ENCODE measurements at places on chromosomes 6 and 20.
A peak's percentile ranks its signal among the peaks of the same experiment; 100 is the strongest.

DNA sequence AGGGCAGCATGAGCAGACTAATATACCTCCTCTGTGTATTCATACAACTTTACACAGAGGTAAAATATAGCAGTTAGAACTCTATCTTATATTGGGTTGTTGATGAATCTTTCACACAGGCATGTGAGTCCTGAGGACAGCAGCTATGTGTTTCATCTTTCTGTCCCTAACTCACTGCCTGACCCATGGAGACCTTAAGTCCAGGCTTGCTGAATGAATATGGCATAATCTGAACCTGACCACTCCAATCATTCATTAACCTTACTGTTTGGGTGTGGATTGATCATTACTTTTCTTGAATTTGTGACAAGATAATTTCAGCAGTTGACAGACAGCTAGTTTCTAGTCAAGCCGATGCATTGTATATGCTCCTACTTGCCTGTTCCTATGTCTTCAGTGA, 27.3 kb upstream of the TSPYL1 start:
- DNase-seq: no peak

DNA sequence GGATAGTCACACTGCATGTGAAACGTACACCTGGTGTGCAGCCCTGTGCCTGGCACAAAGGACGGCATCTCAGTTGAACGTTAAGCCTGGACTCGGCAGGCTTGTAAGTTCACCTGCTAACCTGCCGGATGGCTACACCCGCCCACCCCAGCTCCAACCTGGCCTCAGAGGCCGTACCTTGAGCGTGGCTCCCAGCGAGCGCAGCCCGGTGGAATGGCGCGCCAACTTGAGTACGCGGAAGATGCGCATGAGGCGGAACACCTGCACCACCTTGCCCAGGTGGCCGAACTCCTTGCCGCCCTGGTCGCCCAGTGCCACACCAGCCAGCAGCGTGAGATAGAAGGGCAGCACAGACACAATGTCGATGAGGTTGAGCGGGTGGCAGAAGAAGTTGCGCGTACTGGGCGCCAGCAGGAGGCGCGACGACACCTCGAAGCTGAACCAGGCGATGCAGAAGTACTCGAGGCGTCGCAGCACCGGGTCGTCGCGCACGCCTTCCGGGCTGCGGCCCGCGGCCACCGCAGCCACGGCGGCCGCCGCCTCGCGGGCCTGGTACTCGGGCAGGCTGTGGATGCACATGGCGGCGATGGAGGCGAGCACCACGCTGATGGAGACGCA, 3.3 kb downstream of the KCNS1 start:
- peak; percentile 61 for DNase-seq

DNA sequence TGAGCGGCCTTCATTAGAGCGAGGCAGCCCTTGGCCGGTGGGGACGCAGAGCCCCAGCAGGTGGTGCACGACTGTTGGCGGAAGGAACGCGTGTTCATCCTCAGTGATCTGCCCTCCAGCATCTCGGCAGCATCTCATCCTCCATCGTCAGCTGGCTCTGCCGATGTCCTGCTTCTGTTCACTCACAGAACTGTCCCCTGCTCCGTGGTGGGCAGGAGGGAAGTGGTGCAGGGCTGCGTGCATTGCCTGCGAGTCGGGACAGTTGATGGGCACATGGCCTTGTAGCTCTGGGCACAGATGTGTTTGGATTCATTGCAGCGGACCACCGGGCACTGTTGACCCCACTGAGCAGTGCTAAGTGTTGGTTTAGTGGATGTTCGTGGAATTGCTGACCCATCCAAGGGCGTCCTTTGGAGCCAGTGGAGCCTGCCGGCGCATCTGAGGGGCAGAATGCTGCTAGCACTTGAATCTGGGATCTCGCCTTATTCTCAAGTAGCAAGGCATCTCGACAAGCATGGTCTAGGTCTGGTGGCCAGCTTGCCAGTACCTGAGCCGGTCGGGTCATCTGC, 6.7 kb upstream of the SLC17A9 start:
- no peak for DNase-seq

DNA sequence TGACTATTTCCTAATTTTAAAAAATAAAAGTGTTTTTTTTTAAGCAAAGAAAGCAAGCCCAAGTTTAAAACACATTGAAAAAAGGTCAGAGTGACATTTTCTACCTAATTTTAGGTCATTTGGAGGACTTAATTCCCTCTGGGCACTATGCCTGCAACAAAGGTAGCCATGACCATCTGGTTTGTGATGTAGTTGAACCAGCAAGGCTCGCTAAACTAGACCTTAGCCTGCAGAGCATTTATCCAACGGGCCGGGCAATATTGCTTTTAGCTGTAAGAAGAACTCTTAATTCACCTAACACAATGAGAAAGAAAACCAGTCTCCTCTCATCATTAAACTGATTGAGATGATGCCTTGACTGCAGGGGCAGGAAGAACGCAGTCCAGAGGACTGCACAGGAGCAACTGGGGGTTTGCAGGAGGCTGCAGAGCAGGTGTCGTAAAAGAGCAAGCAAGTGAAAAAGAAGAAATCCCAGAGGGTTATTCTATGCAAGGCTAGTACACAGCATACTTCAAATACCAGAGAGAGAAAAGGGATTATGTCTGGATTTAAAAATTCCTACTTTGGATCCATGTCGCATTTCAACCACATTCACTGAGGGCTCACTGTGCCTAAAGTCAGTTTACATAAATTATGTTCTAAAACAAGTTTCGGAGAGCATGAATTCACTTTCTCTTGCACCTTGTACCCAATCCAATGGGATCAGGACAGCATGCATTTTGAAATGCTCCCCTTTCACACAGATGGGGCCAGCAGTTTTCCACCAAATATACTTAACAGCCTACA, 12.8 kb downstream of the TRAF3IP2 start:
- no peak for DNase-seq
